ENCODE measurements at places on chromosomes 2 and 18.

- no peak for DNase-seq
These were observed 43.0 kb upstream of the PID1 start for GRCh38 chr2:229314117-229314516.

DNA sequence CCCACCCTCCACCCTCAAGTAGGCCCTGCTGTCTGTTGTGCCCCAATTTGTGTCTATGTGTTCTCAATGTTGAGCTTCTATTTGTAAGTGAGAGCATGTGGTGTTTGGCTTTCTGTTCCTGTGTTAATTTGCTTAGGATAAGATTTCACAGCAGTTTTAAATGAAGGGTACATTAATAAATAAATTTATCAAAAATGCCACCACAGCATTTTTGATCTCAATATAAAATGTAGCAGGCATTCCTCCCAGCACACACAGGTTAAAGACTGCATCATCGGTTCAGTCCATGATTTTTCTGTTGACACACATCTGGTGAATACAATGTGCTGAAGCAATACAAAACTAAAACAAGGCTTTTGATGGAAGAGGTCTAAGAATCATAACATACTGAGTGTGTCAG, 412.0 kb upstream of the LYPD1 start:
- DNase-seq, result no peak

- no peak for DNase-seq
These were observed 47.7 kb upstream of the SMIM21 start for GRCh38 chr18:75475228-75475627.

DNA sequence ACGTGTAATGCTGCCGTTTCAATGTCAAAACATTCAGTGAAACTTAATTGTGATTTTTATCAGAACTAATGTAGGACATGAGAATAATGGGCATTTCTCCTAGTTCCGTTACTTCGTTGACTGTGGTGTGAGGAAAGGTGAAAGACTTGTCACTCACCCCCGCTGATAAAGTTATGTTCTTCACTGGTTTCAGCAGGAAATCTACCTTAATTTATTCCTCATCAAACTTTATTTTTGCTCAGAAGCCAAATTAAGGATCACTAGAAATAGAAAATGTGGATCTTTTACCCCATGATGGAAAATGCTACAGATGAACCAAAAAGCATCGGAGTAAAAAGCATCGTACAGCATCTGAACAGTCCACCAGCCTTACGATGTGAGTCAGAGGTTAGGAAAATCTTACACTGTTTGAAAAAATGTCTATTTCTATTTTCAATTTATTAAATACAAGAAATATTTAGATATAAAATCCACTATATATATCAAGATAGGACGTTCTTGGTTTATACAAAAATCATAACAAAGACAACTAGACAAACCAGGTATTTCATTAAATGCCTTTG, 1.0 kb upstream of the ROCK1 start:
- no peak for DNase-seq

DNA sequence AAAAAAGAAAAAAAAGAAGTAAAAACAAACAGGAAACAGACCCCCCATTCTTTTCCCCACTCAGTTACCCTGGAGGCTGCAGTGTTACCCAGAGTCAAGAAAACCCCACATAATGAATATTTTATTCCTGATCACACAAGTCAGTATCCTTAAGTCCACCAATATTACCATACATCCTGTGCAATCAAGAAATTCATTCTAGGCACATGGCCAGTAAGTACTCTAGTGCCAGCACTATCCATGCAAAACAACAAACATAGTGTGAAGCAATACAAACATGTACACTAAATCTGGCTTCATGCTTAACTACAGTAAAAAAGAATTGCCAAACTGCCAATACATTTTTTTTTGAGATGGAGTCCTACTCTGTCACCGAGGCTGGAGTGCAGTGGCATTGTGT, 111.6 kb downstream of the FAM168B start:
- no peak for DNase-seq

GRCh38 chr18:79355433-79356335, 40.0 kb upstream of the NFATC1 start:
- no peak for DNase-seq

GRCh38 chr2:233247116-233247515, 4.4 kb upstream of the ATG16L1 start:
- DNase-seq, result no peak

DNA sequence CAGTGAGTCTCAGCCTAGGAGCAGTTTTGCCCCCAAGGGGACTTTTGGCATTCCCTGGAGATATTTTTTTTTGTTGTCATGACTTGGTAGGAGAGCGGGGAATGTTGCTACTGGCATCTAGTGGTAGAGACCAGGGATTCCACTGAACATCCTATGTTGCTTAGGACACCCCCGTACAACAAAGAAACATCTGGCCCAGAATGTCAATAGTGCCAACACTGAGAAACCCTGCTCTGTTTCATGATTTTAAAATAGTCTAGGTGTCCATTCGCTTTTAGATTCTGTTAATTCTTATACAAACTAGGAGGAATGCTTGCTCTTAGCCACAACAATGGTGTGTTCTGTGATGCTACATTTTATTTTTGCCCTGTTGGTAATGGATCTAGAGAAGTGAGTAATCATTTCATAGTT, 225.8 kb upstream of the SIX3 start:
- DNase-seq, result peak; percentile 5

DNA sequence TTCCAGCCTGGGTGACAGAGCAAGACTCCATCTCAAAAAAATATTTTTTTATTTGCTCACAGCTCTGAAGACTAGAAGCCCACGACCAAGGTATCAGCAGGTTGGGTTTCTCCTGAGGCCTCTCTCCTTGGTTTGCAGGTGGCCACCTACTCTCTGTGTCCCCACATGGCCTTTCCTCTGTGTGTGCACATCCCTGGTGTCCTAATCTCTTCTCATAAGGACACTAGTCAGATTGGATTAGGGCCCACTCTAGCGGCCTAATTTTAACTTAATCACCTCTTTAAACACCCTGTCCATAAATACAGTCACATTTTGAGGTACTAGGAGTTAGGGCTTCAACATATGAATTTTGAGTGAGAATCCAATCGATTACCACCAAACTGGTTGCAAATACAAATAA, 2.0 kb upstream of the RAB3GAP1 start:
- DNase-seq, result no peak

- no peak for DNase-seq
These were observed 218.1 kb downstream of the WDR7 start for GRCh38 chr18:56869189-56869777.

DNA sequence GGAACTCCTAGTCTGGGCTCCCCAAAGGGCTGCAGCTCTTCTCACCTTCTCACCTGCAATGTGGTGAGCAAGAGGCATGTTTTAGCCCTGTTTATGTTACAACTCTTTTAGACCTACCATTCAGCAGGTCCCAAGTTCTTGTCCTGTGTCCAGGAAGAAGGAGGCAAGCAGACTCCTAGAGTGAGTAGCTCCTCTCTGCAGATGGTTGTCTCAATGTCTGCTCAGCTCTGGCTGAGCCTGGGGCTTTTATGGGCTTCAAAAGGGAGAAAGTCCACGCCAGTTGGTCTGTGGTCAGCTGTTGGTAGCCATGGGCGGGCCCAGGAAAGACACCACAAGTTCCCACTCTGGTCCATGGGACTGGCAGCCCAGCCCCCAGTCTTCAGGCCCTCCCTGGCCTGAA, 148.1 kb upstream of the HS6ST1 start:
- DNase-seq, result no peak

- no peak for DNase-seq
These were observed 21.9 kb upstream of the SLC66A3 start for GRCh38 chr2:11133238-11133935.

DNA sequence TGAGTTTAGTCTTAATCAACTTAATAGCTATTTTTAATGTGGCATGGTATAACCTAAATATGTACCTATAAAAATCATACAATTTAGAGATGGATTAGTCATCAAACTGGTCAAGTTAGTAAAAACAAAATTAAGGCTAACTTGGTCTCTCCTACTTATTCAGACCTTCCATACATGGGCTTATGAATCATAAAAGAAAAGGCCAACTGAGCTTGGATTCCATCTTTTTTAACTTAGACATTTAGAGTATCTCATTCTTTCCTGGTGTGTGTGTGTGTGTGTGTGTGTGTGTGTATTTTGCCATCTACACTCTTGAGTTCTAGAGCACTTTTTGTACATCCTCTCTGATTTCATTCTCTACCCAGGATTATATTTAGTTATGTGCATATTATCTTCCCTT, 637.5 kb downstream of the PLCL1 start:
- no peak for DNase-seq

DNA sequence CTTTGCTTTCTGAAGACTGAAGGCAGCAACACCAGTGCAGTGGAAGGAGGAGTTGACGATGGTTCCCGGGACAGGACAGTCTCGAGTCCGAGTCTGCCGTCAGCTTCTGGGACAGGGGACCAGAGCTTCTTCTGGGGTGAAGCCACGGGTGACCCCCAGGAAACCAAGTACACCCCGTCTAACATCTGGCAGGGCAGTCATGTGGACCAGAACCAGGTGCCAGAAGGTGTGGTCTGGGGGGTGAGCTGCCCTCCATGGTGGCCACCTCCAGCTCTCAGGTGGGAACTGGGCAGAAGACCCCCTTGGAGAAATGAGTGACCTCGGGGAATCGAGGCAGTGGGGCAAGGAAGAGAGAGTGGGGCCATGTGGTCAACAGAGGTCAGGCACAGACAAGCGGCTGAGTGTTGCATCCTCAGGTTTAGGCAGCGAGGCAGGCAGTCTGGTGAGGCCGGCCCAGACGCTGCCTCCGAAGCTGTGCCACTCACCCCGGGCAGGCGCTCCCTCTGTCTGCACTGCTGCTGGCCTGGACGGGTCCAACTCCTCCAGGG, 204.3 kb downstream of the HDAC4 start:
- DNase-seq, result no peak

- no peak for DNase-seq
These were observed 210.8 kb upstream of the NABP1 start for GRCh38 chr2:191467113-191467512.

DNA sequence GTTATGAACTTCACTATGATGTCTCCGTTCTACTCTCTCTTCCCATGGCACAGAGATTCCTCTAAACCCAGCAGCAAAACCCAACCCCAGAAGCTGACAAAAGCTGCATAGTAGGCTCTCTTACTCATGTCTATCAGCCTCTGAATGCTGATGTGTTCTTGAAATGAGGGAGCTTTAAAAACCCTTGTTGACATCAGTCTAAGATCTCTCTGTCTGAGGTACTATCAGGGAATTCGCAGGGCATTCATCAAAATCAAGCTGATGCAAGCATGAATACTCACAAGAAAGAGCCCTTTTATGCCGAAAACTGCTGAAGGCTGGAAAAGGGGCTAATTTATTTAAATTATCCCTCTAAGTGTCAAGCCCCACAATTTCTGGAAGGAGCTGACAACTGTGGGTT, 710.6 kb upstream of the FANCL start:
- DNase-seq, result no peak

DNA sequence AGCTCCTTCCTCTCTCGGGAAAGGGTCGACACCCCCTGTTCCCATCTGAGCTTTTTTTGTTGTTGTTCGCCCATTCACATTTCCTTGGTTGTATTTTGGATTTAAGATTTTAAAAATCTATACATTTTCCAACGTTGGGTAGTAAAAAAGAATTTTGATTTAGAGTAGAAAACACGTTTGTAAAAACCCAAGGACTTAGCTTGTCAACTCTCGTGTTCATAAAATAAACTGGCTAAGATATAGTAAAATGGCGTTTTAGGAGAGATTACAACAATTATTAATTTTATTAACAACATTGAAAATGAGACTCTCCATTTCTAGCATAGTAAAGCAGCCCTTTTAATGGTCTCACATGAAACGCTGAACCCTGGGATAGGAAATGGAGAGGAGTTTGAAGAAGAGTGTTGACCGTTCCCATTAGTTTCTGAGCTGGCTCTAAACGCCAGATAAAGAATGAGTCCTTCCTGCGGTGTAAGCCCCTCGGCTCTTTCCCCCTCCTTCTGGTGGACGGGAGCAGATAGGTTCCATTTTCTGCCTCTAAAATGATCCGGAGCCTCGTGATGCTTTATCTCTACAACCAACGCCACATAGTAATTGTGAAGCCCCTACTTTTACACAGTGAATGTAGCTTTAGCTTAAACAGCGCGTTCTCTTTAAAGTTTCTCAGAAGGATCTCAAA, 24.0 kb upstream of the ZNF516 start:
- peak; percentile 86 for DNase-seq

Data from NCI-H1092 (cell line).